NCI-H510A (cell line): ENCODE measurements at places on chromosomes 13 and 19.

DNA sequence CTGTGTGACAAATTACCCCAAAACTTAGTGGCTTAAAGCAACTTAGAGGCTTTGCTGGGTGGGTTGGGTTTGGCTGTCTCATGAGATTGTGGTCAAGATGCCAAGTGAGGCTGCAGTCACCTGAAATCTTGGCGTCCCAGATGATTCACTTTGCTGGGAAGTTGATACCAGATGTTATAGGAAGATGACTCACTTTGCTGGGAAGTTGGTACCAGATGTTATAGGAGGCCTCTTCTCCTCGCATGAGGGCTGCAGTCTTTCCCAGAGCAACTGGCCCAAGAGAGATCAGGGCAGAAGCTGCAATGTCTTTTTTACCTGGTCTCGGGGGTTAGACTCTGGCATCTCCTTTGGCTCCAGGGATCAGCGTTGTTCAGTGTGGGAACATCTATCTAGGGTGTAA, 16.8 kb downstream of the TEX29 start:
- DNase-seq: no peak

DNA sequence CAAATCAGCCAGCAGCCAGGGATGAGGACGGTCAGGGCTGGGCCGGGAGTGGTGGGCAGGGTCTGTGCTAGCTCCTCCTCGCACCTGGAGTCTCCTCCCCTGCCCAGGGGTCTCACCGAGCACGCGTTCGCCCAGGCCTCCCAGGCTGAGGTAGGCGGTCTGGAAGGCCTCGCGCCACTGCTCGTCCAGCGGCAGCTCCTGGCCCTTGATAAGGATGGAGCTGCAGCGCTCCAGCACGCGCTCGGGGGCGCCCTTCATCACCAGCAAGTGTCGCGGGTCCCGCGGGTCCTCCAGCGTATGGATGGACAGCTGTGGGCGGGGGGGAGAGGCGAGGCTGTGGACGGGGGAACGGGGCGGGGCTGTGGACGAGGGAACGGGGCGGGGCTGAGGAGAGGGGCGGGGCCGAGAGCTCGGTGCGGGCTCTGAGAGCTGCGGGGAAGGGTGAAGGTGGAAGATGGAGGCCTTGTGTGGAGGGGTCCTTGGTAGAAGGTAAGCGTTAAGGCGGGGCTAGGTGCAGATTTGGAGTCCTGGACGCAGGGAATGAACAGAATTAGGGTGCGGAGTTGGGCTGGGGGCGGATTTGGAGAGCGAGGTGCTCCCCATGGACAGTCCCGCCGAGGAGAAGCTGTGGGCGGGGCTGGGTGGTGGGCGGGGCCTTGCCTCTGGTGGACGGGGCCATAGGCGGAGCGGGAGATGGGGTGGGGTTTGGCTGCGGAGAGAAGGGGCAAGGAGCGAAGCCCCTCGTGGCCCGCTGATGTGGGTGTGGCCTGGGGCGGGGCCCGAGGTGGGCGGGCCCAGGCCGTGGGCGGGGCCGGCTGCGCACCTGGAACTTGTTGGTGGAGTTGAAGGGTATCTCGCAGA, 5.7 kb downstream of the ATP4A start:
- DNase-seq: no peak

DNA sequence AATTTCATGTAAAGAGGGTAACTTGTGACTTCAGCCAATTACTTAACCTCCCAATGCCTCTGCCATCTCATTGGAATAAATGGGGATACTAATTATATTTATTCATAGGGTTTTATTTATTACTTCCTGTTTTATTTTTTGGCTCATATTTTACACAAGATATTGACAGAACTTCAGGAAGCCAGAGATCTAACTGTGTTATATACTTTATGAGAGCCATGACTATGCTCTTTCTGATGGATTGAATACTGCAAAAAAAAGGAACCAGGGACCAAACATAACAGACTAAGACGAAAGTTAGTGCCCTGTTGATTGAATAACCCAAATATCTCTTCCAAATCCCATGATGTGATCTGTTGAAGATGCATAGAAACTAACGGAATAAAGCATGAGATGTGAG, 243.3 kb upstream of the STARD13 start:
- no peak for DNase-seq

- no peak for DNase-seq
Observed at GRCh38 chr13:113065406-113066141, 40.0 kb upstream of the F7 start.

DNA sequence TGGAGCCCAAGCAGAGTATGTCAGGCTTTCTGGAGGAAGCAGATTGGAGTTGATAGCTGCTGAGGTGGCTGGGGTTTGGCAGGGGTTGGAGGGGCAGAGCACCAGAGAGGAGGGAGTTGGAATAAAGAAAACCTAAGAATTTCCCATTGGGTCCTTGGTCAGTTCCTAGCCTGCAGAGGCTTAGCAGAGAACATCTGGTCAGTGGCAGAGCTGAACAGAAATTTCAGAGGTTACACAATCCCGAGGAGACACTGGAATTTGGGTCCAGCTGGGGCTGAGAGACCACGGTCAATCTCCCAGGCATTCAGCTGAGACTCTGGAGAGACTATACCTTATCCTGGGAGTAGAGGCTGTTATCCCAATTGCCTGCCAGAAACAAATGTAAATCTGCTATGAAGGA, 84.4 kb downstream of the DPY19L3 start:
- no peak for DNase-seq

DNA sequence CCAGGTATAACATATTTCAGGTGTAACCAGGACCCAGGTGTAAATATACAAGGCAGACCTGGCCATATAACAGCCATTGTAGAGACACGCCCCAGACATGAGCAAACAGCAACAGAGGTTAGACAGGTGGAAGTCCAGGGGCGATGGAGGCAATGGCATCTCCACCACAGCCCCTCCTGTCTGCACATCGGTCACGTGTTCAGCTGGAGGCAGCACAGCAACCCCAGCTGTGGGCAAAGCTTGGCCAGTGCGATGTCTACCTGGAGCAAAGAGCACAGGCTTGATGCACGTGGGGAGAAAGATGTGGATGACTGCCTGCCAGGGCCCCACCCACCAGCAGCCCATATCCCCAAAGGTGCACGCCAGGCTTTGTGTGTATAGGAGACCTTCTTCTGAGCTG, 4.4 kb downstream of the CYP4F2 start:
- no peak for DNase-seq

DNA sequence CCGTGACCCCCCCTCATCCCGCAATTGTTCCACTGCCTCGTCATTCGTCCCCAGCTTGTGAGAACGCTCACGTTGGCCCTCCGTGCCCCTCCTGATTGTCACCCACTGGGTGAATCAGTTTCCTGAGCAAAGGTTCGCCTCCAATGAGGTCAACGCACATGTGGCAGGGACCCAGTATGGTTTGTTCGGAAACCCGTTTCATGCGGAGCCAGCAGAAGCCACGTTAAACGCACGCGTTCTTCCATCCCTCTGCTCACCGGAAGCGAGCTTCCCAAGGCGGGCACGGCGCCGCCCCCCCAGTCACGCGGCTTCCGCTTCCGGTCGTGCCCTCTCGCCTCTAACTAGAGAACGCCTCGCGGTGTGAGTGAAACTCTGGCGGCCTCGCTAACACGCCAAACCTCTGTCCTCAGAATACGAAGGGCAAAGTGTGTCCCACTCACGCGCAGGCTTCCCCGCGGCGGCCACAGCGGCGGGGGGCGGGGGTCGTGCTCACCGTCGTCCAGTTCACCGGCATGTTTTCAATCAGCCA, 18.0 kb upstream of the CFAP97D2 start:
- no peak for DNase-seq

GRCh38 chr13:73413656-73414055, 354.9 kb downstream of the KLF5 start:
- DNase-seq: no peak

GRCh38 chr19:40807147-40808020, 8.4 kb downstream of the EGLN2 start:
- no peak for DNase-seq
